Muscle of back (tissue), 13 donors: ENCODE measurements at places on chromosomes 6 and 20.

GRCh38 chr6:26613689-26614683 lies 17.2 kb downstream of the ABT1 start:
- DNase-seq = peak; percentile 33

DNA sequence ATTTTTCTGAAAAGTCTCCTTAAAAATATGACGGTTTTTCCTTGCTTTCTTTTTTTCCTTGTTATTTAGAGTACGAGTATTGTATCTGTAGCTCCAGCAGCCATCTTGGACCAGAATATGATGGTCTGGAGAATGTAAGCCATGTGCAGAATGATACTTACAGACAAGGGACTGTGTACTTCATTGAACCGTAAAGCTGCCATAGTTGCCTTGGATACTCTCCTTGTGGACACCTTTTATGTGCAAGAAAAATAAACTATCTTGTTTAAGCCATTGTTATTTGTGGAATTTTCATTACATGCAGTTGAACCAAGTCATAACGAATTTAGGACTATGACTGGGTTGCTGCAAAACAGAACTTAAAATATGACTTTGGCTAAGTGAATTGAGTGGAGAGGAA lies 485.8 kb upstream of the CITED2 start:
- DNase-seq = no peak

DNA sequence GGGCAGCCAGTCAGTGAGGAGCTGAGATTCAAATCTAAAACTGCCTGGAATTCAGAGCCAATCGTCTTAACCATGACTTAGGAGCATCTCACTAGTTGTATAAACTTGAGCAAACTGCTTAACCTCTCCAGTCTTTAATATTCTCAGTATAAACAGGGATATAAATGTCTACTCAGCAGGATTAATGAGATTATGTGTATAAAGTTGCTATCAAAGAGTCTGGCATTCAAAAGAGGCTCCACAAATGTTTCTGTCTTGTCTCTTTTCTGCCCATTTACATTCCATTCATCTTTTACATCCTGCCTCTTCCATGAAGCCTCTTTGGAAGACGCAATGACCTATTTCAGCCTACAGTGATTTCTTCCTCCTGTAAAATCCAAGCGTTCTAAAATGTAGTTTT lies 66.9 kb downstream of the BLOC1S5 start:
- DNase-seq = no peak

DNA sequence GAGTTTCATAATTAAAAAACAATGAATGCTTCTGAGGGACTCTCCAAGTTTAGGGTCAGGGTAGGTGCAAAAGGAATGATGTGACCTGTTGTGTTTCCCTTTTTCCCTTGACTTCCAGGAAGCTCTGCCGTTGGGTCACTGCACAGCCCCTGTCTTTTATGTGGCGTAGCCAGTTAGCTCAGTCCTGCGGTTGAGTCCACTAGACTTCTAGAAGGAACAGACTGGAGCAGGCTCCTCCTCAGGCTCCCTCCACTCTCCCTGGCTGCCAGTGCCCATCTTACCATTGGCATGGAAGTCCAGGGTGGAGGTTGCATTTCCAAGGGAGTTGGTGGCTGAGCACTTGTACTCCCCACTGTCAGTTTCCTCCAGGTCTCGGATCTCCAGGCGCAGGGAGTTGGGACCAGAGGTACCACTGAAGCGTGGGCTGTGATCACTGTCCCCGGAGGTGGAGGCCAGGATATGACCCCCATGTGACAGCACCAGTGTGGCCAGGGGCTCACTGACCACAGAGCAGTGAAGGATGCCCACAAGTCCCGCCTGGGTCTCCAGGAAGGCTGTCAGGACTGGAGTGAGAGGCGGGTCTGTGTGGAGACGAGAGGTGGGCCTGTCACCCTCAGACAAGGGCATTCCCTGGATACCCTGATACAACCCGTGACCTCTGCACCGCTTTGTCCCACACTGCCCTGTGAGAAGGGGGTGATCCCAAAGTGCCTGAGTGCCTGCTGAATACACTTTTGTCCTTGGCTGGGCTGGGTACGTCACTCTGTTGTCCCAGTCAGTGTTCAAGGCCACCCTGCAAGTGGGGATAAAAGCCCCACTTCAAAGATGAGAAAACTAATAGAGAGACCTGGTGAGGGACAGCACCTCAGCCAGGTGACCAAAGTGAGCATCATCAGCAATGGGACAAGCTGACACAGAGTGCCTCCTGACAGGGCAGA lies 11.1 kb downstream of the SIGLEC1 start:
- no peak for DNase-seq

DNA sequence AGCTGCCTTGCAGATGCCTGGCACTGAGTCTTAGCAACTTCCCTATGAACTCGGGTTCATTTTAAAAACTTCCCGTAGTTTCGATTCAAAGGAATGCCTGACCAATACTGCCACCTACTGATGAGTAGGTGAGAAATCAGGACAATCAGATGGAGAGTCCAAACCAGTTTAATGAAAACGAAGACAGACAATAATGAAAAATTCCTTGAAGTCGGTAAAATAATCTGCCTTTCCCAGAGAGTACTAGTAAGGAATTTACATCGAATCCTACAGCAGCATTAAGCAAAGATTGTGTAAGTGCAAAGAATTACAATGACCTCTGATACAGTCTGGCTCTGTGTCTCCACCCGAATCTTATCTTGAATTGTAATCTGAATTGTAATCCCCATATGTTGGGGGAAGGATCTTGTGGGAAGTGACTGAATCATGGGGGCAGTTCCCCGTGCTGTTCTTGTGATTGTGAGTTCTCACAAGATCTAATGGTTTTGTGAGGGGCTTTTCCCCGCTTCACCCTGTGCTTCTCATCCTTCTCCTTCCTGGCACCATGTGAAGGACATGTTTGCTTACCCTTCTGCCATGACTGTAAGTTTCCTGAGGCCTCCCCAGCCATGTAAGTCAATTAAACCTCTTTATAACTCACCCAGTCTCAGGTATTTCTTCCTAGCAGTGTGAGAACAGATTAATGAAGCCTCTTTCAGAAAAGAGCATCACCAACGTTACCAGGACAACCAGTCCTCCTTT lies 134.4 kb downstream of the ARHGAP18 start:
- DNase-seq = peak; percentile 57

DNA sequence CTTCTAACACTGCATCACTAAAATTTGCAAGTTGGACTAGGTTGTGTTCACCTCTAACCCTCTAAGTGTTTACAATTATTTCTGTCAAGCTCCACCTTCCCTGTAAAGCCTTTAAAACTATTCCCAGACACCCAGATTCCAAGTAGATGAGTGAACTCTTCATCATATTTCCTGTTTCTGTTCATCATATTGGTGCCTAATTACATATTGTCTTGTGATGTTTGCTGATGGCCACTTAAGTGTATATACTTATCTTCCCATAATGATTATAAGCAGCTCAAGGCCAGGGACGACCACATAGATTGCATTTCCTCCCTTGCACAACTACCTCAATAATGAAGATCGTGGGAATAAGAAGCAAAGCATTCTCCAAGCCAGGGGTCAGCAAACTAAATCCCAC lies 16.8 kb downstream of the TNFRSF21 start:
- no peak for DNase-seq

DNA sequence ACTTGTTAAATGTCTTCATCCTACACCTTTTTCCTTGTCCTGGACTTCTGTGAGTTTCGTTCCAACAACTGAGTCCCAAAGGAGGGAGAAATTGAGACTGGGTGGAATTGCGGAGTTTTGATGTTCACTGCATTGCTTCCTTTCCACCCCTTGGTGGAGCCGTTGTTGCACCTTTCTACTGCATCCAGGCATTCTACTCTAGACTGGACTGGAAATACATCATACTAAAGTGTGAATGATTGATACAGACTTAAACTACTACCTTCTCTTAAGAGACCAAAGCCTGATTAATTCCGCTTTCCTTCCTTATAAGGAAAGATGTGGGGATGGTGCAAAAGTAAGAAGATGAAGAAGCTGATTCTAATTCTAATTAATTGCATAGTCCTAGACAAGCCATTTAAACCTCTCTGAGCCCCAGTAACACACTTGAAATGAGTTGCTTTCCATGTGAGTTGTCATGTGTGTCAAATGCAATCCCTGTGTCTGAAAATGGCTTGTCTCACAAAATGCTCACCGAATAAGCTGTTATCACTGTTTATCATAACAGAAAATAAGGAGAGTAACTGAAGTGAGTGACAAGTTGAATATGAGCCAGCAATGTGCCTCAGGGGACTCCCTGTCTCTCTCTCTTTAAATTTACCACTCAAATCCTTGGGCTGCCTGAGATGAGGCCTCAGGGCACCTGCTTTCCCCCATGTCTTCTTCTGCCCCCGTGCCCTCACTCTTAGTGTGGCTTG lies 338.3 kb upstream of the CHD6 start:
- DNase-seq = peak; percentile 6

DNA sequence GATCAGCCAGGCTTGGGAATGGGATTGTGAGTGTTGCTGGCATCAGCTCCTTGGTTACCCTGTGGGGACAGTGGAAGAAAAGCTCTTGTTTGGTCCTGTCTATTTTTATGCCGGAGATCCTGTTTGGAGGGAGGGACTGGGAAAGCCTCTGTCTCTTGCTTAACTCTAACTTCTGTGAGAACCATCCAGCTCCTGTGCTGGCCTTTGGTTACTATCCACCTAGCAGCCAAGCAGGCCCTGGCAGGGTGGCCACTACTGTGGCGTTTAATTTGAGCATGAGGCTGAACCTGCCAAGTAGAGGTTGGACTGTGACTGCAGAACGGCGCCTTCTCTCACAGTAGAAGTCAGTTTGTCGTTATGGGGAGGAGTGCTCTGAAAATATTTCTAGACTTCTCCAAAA lies 193.3 kb downstream of the UTRN start:
- DNase-seq = peak; percentile 55

GRCh38 chr6:110474500-110474899 lies 1.9 kb downstream of the SLC22A16 start:
- no peak for DNase-seq
